Activated naive CD4-positive, alpha-beta T cell treated with anti-CD3 and anti-CD28 coated beads, Interleukin-2, amount 50 U/mL, for 16 hours (primary cell): ENCODE measurements at places on chromosomes 1 and 21.

DNA sequence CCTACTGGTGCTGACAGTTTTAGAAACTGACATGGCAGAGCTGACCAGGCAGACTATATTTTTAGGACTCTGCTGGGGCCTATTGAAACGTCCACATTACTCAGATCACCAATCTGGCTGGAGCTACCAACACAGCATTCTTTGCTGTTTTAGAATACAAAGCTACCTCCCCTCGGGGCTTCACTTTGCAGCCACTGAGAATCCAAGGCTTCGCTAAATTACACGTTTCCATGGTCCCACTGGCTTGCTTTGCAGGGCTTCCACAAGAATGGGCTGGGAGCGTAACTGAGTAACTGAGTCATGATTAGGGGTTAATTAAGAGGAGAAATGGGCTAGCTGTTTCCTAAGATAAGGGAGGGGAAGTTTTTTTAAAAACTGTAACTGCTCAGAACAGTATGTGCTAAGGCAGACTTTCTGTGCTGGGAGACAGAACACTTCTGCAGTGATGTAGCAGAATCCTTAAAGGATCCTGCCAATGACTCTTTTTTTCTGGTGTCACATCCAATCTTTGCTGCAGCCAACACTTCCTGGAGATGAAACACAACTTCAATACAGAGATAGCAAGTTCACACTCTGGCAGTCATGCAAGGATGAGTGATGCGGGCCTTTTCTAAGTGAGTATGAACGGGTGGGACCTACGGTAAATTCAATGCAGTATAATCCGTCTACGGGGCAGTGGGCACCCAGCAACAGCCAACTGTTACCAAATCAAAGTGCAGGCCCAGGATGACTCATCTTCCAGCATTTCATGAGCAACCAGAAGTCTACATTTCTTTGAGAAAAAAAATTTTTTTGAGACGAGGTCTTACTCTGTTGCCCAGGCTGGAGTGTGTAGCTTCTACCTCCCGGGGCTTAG, 21.5 kb downstream of the NDUFS5 start:
- DNase-seq, result no peak

GRCh38 chr1:116122955-116123757, 12.0 kb downstream of the MAB21L3 start:
- no peak for DNase-seq

- no peak for DNase-seq
These were observed 3.7 kb downstream of the ADAMTSL4 start for GRCh38 chr1:150552911-150553289.

DNA sequence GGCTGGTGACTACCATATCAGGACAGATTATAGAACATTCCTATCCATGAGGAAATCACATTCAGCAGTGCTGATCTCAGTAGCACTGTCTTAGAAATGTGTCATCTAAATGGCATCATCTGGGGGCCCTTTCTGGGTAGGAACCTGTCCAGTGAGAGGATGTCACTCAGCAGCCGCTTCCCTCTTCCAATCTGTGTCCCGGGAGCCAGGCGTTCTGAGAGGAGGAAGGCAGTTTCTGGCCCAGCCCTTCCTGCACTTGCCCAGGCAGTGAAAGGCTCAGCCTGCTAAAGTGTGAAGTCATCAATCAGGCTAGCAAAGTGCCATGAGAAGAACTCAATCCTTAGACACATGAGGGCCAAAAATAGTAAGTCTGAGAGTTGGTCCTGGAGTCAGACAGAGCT, 25.6 kb downstream of the RAB4A start:
- DNase-seq, result no peak

- peak; percentile 29 for DNase-seq
These were observed 159.3 kb upstream of the SGIP1 start for GRCh38 chr1:66374561-66375111.

DNA sequence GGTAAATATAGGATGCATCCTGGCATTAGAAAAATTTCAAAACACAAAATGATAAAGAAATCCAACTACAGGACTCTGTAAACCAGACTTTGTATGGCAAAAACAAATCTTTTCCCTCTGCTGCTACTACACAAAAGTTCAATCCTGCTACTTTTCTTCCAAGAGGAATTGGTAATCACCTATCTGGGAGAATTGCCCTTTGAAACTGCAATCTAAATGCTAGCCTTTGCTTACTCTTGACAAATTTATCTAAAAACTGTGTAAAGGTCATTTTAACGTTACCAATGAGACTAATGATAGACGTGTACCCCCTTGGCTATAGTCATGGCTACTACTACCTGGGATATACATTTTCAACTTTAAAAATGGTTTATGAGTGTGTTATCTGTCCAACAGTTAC, 837.9 kb upstream of the CXADR start:
- DNase-seq, result no peak

GRCh38 chr1:39901714-39902459, at the start of gene MYCL:
Gene MYCL, minus strand, starts transcription at chr1:39901917. Its CDS starts 483 bp downstream, at chr1:39901434.
- peak; percentile 73 for DNase-seq

GRCh38 chr1:192126030-192126619, 32.1 kb upstream of the RGS18 start:
- no peak for DNase-seq

GRCh38 chr1:219907772-219908070, 20.6 kb downstream of the SLC30A10 start:
- no peak for DNase-seq

DNA sequence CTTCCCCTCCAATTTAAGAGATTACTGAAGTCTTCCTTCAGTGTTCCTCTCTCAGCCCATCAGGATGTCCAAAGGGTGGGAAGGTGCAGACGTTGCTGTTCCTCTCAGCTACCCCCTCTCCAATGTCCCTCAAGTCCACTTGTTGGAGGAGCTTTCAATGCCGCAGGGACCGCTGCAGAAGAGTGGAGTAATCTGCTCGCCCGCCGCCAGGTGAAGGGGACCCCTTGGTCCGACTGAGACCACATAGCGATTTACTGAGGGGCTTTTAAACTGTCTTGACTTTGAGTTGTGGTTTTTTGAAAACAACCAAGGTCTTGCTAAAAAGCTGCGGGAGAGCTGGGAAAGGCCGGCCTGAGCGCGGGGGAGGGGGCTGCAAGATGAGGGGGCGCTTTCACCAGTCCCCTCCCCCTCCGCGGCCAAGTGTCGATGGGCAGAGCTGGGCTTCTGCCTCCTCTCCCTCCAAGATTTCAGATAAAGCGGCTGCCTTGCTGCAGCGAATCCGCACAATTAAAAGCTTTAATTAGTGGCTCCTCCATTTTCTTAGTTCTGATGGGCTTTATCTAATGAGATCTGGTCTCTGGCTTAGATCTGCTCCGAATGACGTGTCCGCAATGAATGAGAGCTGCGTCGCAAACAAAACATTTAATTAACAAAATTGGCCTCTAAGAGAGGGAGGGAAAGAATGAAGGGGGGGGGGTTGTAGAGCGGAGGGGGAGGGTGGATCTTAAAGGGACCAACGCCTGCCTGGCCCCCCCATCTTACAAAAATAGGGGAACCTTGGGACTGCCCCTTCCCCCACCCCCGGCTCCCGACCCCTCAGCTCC, 5.9 kb downstream of the LMO4 start:
- no peak for DNase-seq

- DNase-seq, result no peak
These were observed 154.0 kb downstream of the DHRS3 start for GRCh38 chr1:12464045-12464461.

- no peak for DNase-seq
These were observed 22.3 kb upstream of the PLA2G4A start for GRCh38 chr1:186806477-186806876.

GRCh38 chr1:219564109-219564508, 48.8 kb downstream of the ZC3H11B start:
- DNase-seq, result no peak

DNA sequence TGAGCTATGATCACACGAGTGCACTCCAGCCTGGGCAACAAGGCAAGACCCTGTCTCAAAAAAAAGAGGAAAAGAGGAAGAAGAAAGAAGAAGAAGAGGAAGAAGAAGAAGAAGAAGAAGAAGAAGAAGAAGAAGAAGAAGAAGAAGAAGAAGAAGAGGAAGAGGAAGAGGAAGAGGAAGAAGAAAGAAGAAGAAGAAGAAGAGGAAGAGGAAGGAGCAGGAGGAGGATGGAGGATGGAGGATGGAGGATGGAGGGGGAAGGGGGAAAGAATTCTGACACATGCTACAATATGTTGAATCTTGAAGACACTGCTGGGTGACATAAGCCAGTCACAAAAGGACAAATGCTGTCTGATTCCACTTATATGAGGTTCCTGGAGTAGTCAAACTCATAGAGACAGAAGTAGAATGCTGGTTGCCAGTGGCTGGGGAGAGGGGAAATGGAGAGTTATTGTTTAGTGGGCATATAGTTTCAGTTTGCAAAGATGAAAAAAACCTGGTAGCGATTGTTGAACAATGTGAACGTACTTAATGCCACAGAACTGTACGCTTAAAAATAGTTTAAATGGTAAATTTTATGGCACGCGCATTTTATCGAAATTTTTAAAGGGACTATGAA, 47.3 kb upstream of the COA6 start:
- peak; percentile 32 for DNase-seq

DNA sequence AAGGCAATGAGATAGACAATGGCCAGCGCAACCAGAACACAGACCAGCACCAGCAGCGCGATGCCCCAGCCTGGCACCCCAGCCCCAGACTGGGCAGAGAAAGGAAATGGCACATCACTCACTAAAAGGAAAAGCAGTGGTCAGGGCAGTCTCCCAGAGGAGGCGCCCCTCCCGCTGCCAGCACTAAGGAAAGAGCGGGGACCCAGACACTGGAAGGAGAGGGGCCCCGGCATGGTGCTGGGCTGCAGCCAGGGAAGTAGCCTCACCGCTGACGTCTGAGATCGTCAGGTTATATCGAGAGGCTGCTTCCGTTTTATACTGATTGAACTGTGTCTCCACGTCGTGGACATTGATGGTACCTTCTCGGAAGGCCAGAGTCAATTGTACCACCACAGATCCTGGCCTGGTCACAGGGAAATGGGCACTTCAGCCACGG, 13.8 kb downstream of the TRIM46 start:
- DNase-seq, result no peak

- no peak for DNase-seq
These were observed 2.4 kb upstream of the IKBKE start for GRCh38 chr1:206467915-206468314.

- DNase-seq, result no peak
These were observed 16.0 kb upstream of the ZBTB8B start for GRCh38 chr1:32448773-32449456.

GRCh38 chr1:6071219-6071618, 25.5 kb downstream of the KCNAB2 start:
- DNase-seq, result no peak

DNA sequence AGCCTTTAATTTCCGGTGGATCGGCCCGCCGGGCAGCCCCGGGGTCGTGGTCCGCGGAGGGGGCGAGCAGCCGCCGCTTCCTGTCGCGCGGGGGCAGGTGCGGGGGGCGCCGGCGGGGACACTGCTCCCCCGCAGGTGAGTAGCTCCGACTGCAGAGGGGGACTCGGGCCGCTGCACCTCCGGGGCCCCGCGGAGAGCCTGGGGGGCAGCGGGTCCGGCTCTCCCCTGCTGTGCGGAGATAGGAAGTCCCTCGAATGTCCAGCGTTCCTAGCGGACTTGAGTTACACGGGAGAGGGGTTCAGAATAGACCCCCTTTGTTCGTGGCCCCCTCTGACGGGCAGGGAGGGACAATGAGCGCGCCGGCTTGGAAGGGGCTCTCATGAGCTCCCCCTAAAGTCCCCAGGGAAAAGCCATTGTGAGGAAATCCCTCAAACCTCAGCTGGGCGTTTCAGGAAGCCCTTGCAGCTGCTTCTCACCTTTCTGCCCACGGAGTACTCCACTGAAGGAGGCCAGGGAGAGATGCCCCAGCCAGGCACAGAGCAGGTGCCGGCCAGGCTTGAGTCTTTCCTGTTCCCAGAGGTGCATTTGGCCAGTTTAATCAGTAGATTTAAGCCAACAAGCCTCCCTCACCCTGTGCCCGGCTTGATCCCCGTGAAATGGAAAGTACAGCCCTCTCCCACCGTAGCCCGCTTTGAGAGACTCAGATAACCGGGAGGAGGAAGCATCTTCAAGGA, 925 bp downstream of the PDE9A start:
- no peak for DNase-seq

DNA sequence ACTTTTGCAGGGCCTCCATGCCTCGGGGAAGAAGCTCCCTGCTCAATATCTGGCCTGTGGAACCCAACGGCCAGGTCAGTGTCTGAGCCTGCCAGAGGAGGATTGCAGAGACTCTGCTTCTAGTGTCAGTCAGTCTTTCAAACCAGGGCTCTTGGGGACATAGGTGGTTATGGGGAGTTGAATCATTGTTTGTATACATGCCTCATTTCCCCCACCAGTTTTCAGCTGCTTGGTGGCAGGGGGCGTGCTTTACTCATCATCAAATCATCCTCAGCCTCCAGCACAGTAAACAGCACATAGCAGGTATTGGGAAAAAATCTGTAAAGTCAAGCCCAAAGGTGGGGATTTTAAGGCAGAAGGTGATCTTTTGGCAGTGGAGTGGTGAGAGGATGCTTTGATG, 17.4 kb upstream of the FAM89A start:
- DNase-seq, result no peak

GRCh38 chr1:9900142-9901043, 9.7 kb downstream of the CTNNBIP1 start:
- DNase-seq, result no peak

- DNase-seq, result no peak
These were observed 229.6 kb upstream of the JUN start for GRCh38 chr1:59013276-59013927.

DNA sequence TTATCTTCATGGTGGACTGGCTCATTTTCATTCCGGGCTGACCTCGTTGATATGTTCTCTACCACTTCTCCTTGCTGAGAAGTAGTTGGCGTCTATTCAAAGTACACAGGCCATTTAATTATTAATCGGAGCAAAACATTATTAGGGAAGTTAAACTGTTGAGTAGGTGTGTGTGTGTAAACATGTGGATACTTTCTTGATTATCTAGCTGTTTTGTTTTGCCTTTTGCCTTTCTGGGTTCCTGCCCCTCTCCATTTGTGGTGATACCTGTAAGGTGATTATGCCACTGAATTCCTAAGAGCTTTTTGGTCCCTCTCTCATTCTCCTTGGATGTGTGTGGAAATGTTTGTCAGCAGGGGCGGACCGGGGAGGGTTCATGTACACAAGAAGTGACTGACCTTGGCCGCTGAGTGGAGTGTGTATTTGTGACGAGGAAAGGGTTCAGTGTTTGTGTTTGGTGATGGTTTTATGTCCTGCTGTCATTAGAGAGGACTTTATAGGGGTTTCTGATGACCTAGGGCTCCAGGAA, 56.6 kb upstream of the PPP2R5A start:
- DNase-seq, result no peak

- DNase-seq, result no peak
These were observed 5.9 kb downstream of the PRRX1 start for GRCh38 chr1:170669586-170670530.

- no peak for DNase-seq
These were observed 15.9 kb downstream of the BCAN start for GRCh38 chr1:156657741-156658319.
